ENCODE measurements at places on chromosomes 1 and 21. TPM values are rescaled to one million over a fixed set of nuclear protein-coding genes. Genes with fewer than 3 reads are reported as not detected.

RNF19B gene
- total RNA-seq = 7.4 TPM

KCNT2 gene
- total RNA-seq = 1.2 TPM

LHX4 gene
- total RNA-seq = 0.34 TPM

LMO4 gene
- 55.3 TPM for total RNA-seq

Measured in A172 (cell line).